ENCODE measurements at places on chromosomes 2 and 18. TPM values are rescaled to one million over a fixed set of nuclear protein-coding genes. Genes with fewer than 3 reads are reported as not detected.

DNA sequence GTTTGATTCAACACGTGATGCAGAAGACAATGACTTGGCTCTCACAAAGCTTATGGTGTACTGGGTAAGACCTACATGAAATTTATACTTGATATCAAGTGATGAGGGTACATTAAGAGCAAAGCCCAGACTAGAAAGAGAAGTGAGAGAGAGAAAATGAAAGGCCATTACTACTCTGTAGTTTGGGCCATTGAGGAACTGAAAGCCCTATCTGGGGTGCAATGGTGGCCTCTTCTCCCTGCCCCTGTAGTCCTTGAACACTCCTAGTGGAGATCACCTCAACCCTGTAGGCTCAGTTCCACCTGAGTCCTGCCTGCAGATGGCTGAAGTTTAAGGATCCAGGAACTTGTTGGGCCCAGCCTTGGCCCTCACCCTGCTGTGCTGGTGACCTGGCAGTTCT is 569.8 kb upstream of the MEX3C start:
- no peak for DNase-seq

- DNase-seq, result peak; percentile 50
These were observed 106.4 kb upstream of the NCKAP5 start for GRCh38 chr2:133674433-133675331.

GRCh38 chr2:40242315-40242714 is 209.6 kb downstream of the SLC8A1 start:
- no peak for DNase-seq

GRCh38 chr2:186576614-186577013 is 13.2 kb upstream of the ITGAV start:
- no peak for DNase-seq

GRCh38 chr2:102418421-102418961 is 4.5 kb upstream of the IL18RAP start:
- DNase-seq, result peak; percentile 14

GRCh38 chr18:38606841-38607240 is 1041.2 kb upstream of the CELF4 start:
- no peak for DNase-seq

DNA sequence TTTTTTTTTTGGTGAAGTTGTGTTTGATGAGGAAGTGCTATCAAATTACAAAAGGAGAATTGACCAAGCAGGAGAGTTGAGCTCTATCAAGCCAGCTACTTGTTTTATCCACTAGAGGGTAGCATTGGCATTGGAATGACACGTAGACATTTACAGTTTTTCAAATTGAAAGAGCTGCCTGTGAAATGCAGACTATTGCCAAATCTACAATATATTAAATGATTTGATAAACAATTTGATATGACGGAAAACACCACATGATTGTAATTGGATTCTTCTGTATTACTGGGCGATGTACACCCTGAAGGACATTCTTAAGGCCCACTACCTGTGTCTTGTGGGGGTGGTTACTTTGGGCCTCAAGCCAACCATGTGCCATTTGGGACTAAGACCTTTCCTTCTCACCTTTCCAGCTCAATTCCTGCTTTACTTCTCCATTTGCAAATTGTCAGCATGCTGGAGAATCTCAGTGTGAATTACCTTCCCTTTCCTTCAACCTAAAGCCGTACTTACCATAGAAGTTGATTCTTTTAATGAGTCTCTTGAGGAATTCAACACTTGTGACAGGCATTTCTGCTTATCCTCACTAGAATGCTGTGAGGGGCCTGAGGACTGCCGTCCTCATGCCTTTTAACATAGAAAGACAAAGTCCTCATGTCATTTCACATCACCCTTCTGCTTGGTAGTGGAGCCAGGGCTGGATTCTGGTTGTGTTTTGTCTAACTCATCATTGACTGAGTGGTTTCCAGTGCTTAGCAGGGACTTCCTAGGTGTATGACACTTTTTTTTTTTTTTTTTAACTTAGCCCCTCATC is 134.8 kb upstream of the THUMPD2 start:
- DNase-seq, result peak; percentile 58

- DNase-seq, result no peak
These were observed 342.5 kb upstream of the CRIM1 start for GRCh38 chr2:36013064-36013463.

The PROM2 gene
- 27.3 TPM for total RNA-seq

The HNRNPLL gene
- total RNA-seq, result 55.4 TPM

The CCDC121 gene
- total RNA-seq, result 1.2 TPM
